Renal pelvis (tissue), 12 donors: ENCODE measurements at places on chromosomes 3 and 15.
A peak's percentile ranks its signal among the peaks of the same experiment; 100 is the strongest.

- no peak for DNase-seq
Measured at GRCh38 chr3:177484206-177484605, 286.9 kb upstream of the TBL1XR1 start.

DNA sequence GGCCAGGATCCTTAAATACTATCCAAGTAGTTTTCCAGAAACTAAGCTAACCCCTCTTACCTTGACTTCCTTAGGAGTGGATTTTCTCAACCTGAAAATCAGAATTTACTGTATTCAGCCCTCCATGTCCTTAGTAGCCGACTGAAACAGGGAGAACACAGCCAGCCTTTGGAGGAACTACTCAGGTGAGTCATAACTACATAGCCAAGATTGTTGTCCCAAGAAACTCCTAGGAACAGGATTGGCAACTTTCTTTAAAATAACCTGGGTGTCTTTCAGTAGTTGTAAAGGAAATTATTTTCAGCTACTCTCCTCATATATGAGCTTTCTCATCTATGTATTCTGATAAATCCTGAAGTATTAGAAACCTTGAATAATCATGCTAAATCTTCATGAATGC, 22.3 kb downstream of the FANCD2OS start:
- DNase-seq = no peak

DNA sequence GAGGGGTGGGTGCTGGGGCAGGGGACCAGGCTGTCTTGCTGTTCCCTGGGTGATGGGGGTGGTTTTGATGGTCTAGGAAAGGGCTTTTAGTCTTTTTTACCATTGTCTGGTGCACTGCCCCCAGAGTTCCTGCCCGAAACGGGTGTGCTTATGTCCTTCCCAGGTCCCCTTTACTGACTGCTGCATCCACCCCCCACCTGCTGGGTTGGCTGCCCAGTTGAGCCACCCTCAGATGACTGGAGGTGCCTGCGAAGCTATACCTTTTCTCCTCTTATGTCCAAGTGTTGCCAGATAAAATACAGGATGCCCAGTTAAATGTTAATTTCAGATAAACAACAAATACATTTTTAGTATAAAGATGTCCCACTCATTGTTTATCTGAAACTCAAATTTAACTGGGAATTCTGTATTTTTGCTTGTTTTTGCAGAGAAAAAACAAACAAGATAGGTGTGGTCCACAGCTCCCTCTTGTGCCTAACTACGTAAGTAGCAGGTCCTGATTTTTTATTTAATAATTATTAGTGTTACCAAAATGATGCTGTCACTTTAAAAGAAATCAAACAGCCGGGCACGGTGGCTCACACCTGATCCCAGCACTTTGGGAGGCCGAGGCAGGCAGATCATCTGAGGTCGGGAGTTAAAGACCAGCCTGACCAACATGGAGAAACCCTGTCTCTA, 6.1 kb upstream of the RPP14 start:
- peak; percentile 26 for DNase-seq

DNA sequence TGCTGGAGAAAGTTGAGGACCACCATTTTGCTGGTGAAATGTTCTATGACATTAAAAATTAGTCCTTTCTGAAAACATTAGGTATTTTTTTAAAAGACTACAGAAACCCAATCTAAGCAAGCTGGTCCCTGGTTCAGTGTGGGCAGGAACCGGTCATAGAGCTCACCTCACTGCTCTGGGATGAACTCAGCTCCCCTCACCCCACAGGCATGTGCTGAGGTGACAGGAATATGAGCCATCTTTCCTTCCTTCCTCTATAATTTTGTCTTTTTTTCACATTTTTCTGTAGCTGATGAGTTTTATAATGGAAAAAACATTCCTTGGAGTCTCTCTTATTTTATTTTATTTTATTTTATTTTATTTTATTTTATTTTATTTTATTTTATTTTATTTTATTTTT, 8.2 kb upstream of the LRRC15 start:
- no peak for DNase-seq

GRCh38 chr3:172087602-172088580, 48.5 kb downstream of the FNDC3B start:
- no peak for DNase-seq

GRCh38 chr15:38398134-38398533, 55.8 kb upstream of the FAM98B start:
- no peak for DNase-seq

DNA sequence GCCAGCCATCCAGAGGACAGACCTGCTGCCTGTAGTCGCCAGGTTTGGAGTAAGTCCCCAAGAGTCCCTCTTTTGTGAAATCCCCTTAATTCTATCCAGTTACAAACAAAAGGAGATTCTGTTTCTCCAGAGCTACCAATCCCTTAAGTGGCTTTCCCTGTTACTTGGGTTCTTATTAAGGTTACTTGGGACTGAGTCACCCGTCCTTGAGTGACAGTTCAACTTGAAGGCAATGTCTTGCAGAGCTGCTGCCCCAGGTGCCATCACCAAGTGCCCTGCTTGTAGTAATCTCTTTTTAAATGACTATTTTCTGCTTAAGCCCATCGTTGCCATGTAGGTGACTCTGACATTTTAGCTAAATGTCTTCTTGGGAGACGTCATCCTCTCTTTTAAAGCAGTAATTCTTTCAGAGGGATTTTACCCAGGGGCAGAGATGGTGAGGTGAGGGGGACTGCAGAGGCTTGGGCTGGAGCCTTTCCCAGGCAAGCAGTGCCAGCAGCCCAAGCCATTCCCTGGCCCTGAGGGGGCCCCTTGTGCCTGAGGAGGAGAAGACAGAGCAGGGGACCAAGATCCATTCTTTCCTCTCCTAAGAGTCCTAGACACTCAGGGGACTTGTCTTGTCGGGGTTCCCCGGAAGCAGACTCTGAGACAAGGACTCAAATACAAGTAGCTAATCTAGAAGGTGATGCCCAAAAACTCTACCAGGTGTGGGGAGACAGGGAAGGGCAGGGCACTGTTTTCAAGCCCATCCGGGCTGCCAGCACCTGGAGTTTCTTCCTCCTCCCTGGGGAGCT, 253.7 kb downstream of the PLCL2 start:
- no peak for DNase-seq

DNA sequence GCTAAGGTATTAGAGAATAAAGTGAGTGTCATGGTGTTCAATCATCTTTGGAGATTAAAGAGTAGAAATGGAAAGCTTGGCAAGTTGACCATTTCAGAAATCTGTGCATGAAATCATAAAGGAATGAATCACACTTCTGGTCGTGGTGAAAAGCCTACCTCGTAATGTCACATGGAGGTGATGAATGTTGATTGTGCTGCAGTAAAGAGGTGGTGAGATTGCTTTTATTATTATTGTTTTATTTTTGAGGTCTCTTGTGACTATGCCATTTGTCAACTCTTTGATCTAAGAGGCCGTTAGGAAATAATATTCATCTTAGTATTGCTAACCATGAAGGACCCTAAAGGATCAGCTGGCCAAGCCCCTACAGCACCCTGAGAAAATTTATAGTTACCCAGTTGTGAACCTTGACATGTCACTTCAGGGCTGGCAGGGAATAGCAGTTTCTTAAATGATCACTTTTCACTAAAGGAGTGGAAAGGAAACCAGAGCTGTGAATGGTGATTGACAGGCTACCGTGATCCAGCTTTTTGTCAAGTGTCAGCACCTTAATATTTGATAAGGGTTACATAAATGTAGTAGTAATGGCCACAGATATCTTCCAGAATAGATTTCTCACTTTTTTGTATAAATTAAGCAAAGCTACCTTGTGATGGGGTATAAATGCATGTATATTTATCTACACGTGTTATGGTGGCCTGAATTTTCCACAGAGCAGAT, 203.9 kb downstream of the PTPRG start:
- DNase-seq = no peak

DNA sequence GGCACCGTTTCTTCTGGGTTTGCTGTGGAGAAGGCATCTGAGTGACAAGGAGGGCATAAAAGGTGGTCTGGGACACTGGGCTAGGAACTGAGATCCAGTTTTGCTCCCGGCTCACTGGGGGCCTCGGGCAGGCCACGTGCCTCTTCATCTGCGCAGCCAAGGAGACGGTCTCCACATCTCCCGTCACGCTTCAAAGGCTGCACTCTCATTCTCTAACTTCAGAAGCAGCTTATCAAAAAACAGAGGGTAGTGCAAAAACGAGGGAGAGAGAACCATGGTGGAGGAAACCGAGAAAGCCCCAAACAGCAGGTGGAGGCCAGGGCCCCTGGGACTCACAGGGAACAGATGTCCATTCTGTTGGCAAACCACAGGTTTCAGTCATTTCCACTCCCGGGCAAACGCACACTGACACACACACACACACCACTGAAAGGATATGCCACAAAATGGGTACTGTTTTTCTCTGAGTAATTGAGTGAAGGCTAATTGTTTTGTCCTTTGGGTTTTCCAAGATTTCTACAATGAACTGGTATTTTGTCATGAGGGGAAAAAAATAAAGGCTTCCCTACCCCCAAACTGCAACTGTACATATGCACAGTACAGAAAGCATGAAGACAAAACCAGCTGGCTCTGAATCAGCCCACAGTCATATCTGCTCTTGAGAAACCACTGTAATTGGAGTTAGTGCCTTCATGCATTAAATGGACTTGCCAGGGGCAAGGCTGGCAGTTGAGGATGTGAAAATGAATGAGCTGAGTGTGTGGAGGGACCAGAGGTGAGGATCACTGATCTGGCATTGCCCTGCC, 71.9 kb downstream of the MGLL start:
- DNase-seq = no peak

DNA sequence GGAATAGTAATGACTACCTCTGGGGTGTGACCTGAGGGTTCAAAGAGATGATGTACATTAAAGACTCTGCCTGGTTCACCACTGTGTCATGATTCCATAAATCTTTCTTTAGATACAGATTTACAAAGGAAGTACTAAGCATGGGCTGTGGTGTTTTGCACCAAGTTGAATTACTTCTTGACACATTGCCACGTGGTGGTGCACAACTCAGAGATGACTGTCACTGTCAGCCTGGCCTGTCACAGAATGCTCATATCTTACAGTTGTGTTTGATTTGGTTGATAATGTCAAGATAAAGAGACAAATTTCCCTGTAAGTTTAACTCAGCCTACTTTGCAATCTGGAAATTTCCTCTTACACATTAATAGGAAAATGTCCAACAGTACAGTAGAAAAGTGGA, 3.2 kb downstream of the CTDSPL start:
- DNase-seq = no peak

DNA sequence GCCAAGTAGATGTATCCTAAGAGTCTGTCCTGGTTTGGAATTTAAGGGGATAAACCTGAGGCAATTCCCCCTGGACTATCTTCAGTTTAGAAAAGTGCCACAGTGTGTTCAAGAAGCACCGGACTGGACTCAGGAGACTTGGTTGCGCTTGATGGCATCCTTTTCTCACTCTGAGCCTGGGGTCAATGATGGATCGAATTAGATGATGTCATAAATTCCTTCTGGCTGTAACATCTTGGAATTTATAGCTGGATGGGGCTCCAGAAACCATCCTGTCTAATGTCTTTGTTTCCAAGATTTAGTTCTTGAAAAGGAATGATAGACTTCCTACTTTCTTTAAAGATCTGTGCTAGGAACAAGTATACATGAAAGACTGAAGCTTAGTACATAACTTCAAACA, 280.6 kb downstream of the LPP start:
- DNase-seq = no peak

DNA sequence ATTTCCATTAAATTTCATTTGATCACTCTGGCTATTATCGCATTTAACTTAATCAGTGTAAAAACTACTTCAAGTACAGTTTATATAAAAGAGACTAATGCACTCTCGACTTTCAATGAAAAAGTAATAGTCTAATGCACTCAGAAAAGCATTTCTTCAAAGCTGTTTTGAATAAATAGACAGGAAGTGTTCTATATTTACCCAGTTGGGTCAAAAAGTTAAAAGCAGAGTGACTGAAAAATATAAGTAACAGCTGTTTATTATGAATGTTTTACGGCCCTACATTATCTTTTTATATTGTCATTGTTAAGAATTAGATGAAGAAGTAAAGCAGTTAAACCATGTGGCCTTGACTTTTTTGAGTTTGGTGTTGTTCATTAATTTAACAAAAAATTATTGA, 391.8 kb downstream of the ZPLD1 start:
- DNase-seq = peak; percentile 20

- peak; percentile 43 for DNase-seq
Measured at GRCh38 chr3:12938258-12938711, 96.9 kb upstream of the RPL32 start.

DNA sequence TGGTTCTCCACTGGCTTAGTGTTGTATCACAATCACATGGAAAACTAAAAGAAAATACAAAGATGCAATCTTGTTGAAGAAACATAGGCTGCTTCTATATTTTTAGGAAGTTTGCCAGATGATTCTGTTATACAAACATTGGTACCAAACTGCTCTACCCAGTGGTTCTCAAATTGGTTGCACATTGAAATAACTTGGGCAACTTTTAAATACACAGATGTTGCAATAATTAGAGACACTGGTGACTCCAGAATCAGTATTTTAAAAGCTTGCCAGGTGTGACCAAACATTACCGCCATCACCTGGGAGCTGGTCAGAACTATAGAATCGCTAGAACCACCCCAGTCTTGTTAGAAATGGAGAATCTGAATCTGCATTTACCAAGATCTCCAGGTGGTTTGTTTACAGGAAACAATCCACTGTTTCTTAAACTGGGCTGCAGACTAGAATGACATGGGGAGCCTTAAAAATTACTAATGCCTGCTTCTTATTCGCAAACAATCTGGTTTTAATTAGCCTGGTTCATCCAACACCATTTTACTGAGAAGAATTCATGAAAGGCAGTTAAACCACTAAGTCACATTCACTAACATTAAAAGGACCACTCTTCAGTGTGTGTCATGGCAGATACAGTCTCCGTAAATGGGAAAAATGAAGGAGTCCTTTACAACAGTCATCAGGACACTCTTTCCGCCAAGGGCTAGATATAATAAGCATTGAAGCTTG, 76.5 kb downstream of the ACAP2 start:
- DNase-seq = no peak

DNA sequence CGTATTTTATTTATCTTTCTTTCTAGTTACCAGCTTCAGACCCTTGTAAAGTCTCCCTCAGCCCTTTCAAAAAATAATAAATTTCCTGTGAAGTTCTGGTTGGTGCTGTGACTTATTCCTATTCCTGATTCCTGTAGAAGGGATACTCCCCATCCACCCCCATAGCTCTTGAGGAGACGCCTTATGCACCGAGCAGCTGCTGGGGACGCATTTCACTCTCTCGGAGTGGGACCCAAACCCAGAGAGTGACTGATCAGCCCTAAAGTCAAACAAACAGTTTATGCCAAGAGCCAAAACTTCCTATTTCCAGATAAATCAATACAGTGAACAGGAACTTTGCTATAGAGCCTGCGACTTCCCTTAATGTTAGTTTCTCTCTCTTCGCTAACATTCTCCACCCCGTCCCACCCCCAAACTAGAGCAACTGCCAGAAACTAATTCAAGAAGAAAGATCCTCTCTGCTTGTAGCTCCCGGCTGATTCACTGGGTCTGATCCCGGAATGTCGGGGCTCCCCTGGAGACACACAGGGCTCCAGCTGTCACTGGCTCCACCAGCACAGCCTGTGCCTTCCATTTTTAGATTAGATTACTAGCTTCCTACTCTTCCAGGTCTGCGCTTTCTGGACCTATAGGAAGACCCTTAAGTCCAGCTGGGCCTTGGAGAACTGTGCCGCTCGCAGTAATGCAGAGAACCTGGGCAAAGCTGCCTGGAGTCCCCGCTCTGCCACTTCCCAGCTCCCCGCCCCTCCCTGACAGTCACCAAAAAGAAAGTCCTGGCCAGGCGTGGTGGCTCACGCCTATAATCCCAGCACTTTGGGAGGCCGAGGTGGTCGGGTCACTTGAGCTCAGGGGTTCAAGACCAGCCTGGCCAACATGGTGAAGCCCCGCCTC, 45.2 kb downstream of the KLHL25 start:
- DNase-seq = no peak

GRCh38 chr3:130093741-130094391, 12.2 kb downstream of the ALG1L2 start:
- no peak for DNase-seq

- DNase-seq = peak; percentile 90
Measured at GRCh38 chr3:158801696-158802408, at the start of gene MFSD1. TSS of gene MFSD1 (plus strand) at chr3:158802054. CDS start at chr3:158802153, 99 bp downstream.
